ENCODE measurements at places on chromosomes 6 and 20.

GRCh38 chr6:90263633-90264032, 33.0 kb downstream of the BACH2 start:
- DNase-seq = no peak

DNA sequence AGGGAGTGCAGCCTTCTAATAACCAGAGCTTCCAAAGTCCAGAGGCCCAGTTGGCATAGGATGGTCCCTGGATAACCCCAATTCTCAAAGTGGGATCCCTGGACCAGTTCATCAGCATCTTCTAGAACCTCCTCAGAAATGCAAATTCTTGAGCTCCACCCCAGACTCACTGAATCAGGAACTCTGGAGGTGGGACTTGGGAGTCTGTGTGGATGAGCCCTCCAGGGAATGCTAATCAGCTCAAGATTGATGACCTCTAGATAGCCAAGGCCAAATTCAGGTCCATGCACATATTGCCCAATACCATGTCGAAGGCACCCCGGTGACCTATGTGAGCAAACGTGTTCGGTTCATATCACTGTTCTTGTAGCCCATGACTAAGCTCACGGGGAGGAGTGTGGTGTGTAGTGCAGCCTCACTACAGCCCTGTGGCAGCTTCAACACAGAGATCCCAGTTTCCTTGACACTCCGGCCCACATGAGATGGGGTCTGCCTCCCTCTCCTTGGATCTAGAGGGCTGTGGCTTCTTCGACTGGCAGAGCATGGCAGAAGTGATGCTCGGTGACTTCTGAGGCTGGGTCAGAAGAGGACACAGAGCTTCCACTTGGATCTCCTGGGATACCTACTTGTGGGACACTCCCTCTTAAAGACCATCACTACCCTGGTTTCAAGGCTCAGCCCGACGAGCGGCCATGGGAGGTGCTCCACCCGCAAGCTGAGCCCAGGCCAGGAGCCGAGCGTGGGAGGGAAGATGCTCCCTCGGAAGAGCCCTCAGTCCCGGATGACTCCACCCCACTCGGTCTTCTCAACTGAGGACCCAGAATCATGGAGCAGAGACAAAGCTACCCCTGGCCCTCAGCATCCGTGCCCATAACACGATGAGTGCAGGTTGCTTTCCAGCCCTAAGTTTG, 151.1 kb upstream of the CST7 start:
- DNase-seq = no peak

DNA sequence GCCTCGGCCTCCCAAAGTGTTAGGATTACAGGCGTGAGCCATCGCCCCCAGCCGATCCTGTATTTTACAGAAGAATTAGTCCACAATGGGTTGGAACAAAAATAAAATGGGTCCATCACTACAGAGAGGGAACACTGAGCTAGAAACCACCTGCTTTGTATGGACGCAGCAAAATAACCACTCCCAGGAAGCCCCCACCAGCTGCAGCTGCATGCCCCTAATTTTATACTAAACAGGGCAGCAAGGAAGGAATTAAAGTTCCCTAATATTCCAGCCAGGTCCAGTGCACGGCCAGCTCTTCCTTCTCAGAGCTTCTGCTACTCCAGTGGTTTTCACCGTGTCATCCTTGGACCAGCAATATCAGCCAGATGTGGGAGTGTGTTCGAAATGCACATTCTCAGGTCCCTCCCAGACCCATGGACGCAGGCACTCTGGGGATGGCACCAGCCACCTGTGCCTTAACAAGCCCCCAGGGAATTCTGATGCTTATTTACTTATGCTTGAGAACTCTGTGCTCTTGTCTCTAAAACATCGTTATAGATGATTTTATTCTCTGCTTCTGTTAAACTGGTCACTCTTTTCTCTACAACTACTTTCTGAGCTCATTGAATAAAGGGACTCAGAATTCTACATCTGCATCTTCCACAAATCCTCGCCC, 189.5 kb upstream of the SLC24A3 start:
- DNase-seq = no peak

GRCh38 chr6:140043762-140044378, 669.4 kb upstream of the CITED2 start:
- DNase-seq = no peak

- DNase-seq = no peak
Measured at GRCh38 chr6:88165087-88165843, 882 bp downstream of the CNR1 start.

DNA sequence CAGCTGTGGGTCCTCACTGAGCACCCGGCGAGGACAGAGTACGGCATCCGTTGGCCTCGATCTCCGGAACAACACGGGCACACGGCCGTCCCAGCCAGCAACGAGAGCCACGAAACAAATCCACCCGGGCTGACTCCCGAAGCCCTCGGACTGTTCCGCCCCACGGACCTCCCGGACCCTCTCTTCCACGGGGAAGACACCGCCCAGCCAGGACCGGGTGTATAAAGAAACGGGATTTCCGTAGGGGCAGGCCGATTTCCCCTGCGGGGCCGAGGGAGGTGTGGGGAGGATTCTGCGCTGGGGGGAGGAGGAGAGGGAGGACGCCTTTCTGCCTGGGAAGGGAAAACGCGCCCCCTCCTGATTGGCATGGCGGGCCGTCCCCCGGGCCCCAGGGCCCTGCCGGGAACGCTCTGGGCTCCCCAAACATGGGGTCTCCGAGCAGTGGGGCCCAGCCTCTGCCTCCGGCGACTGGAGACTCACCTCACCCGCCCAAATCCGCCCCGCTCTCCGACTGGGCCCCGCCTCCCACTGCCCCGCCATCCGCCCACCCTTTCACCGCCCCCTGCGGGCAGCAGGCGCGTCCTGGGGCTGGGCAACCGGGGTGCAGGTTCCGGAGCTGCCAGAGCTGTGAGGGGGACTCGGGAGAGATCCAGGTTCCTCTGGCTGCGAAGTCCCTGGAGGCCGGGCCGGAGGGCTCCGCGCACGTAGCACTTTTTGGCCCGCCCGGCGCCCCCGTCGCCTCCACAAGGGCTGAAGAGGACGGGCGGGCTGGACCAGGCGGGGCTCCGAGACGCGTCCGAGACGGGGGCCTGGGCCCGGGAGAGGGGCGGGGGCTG, 679 bp upstream of the PPDPF start:
- DNase-seq = peak; percentile 81

- DNase-seq = no peak
Measured at GRCh38 chr6:154457881-154458284, 52.6 kb downstream of the CNKSR3 start.

DNA sequence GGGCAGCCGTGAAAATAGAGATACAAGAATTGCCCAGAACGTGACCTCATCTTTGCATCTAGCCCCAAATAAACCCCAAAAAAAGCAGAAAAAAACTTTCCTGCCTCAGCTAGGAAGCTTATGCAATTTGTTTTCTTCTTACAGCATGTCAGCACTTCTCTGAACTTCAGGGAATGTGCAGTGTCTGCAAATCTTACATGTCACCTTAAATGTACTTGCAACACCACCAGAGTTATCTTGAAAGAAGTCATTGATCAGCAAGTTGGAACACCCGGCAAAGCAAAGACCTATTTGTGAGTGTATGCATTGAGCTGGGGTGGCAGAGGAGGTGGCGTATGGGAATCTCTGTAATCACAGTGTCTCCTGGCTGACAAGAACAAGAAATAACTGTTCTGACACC, 123.4 kb downstream of the PKHD1 start:
- DNase-seq = no peak

- DNase-seq = no peak
Measured at GRCh38 chr6:156994215-156995076, 217.3 kb downstream of the ARID1B start.

DNA sequence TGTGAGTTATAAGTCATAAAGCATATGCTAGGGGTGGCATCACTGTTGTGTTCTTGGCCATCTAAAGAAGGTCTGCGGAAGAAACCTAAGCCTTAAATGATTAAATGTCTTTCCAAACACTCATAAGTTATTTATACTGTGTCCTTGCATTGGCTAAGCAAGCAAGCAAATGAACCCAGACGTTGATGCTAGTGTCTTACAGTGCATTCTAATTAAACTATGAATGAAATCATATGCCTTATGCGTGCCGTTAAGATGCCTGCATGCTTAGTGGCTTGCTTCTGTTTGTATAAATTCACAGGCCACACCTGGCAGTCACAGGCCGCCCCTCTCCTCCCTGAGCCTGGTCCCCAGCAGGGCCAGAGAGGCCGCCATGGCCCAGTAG, 49.9 kb downstream of the RIN2 start:
- DNase-seq = no peak

DNA sequence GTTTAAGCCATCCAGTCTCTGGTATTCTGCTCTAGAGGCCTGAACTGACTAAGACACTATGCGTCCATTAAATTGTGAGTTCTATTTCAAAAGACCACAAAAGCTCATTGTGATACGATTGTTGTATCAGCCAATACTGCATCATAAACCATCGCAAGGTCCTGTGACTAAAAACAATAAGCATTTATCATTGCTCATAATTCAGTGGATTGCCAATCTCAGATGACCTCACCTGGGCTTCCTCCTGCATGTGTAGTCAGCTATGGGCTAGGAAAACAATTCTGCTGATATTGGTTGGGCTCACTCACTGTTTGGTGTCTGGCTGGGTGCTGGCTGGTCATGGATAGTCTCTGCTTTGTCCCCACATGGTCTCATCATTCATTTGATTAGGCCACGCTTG, 592.7 kb upstream of the BTBD3 start:
- DNase-seq = no peak

GRCh38 chr6:36514554-36515456, 32.5 kb downstream of the STK38 start:
- no peak for DNase-seq

DNA sequence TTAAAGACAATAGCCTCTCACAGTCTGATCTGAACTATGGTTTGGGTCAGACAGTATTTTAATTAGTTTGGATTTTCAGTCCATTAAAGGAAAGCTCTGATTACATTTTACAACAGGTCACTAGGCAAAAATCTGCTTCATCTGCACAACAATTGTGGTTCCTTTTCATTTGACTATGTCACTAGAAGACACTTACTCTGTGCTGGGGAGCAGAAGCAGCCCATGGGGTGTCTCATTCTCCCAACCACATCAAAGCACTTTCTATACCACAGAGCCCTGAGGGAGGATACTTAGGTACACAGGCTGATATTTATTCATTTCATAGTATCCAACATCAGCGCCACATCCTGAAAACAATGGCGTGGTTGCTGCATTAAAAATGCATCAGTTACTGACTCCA, 36.6 kb upstream of the HDAC2 start:
- no peak for DNase-seq

DNA sequence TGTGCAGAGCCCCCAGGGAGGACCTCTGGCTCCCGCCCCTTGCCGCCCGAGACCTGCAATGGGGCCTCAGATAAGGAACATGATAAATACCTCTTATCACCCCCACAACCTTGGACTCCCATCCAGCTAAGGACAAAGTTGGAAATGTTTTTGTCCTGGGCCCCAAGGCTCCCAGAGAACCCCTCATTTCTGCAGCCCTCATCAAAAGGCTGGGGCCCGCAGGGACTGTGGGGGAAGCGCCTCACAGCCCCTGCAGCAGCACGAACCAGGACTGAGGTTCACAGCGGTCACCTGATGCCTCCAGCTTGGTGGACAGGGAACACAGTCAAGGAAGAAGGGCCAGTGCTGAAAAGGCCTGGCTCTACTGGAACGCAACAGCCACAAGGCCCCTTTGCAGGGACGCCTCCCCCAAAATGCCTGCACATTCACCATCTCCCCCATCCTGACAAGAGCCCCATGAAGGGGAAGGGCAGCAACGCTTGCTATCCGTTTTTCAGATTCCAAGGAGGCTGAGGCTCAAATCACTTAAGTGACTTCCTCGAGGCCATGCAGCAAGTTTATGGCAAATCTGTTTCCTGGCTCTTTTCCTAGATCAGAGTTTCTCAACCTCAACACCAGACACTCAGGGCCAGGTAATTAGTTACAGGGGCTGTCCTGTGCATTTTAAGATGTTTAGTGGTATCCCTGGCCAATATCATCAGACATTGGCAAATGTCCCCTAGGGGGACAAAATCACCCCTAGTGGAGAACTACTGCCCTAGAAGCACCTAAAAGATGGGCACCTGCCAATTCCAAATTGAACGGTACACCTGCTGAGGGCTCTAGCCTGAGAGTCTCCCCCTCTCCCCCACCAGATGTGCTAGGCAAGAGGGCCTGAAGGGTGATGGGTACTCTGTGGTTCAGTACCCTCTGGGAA, 10.6 kb downstream of the TFEB start:
- no peak for DNase-seq
